ENCODE measurements at places on chromosomes 11 and 22.

DNA sequence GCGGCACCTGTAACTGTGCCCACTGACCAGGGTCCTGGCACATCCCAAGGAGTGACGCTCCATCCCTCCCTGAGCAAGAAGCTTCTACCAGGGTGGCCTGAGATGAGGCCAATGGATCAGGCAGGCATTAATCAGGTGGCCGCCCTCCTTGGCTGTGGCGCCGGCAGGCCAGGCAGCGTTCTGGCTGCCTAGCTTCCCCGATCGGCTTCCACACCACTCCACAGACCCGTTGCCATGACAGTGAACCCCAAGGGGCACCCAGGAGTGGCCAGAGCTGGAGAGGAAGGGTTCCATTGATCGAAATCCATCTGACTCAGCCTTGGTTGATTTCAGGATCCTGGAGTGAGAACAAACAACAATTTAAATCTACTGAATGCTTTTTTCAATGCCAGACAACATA is 20.5 kb downstream of the LRRC55 start:
- no peak for DNase-seq

DNA sequence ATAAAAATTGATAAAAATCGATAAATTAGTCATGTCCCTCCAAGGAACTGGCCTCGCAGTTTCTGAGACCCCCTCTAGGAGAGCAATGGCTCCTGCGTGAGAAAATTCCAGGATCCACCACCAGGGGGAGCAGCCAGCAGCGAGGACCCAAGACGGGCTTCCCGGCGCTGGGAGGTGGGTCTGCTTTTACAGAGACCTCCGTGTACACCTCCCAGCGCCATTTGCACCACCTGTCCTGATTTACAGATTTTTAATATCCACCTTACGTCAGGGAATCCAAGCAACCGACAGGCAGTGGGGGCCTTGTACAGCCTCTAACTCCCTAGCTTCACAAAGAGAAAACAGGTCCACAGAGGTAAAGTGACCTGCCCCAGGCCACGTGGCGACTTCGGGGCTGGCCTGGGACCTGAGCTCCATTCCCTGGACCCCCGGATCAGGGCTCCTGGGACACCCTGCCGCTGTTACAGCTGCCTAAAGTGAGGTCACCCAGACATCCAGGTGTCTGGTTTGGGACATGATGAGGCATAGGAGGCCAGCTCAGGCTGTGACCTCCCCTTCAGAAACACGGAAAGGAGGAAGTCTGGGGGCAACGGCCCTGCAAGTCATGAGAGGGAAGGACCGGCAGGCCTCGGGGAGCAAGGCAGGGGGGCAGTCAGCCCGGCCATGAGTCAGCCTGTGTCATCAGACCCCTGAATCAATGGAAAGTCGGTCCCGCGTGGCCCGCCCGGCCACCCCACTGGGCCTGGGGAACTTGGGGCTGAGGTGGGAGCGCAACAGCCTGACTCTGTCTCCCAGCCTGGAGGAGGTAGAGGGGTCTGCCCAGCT is 3.5 kb downstream of the OSM start:
- no peak for DNase-seq

- DNase-seq, result no peak
Measured at GRCh38 chr11:72776844-72777754, 16.7 kb downstream of the STARD10 start.

DNA sequence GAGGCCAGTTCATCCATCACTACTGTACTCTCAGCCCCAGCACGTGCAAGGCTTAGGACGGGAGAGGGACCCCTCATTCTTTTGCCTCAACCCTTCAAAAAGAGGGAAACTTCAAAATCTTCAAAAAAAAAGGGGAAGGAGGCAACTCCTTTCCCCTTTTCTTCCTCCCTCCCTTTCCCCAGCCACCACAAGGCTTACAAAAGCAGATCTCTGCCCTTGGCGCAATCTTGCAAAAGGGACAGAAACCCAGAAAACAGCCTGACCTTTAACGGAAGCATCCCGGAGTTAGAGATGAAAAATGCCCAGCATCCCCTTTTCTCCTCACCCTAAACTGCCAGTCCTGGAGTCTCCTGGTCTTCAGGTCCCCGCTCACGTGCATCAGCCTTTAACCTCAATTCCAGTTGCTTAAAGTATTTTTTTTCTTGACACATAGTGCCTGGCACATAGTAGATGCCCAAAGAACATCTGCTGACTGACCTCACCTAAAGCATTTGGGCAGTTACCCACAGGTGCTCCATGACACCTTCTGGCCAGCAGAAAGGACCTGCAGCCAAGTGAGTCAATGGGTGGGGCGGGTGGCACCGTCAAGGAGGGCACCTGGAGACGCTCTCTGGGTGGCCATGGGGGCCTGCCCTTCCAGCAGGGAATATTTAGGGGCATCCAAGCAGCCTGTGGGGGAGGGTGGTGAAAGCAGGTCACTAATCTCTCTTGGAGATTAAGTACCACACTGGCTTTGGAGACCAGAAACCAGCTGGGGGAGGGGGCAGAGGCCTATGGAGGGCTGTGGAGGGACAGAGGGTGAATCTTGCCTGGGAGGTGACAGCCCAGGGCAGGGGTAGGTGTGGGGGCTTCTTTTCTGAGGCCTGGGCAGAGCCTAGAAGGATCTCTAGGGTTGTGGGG is 16.3 kb downstream of the NECTIN1 start:
- DNase-seq, result no peak

DNA sequence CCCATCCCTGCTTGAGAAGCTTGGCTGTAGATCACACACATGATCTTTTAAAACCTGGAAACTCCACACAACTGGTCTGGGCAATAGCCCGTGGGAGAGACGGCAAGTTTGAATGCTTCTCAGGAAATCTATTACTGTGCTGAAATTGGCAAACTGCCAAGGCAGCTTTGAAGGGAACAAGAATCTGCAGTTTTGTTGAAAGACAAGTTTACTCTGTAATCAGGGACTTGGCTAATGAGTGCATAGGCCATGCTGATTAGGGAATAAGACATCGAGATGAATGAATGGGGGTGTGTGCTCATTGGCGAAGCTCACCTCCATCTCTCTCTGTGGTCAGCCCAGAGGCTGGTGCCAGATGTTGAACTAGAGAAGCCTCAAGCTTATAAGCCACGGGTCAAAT is 218.8 kb downstream of the HIPK3 start:
- peak; percentile 22 for DNase-seq

GRCh38 chr11:95095858-95096587 is 6.4 kb downstream of the ENDOD1 start:
- DNase-seq, result no peak

DNA sequence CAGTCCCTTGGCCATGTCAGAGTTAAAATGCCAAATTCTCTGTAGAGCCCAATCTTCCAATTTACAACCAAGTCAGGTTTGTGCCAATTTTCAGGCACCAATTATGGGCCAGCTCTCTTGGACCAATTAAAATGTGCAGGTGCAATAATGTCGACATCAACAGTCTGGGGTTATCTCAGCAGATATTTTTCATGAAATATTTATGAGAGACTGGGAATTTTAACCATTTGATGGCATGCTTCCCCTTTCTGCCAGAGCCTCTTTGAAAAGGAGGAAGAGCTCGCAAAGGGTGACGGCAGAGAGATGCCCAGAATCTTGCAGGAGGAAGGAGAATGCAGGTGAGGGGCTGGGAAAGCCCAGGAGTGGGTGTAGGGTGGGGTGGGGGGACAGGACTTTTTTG is 100.8 kb upstream of the SYT13 start:
- no peak for DNase-seq

GRCh38 chr22:17370766-17371432 is 1.6 kb downstream of the CECR2 start:
- DNase-seq, result no peak

DNA sequence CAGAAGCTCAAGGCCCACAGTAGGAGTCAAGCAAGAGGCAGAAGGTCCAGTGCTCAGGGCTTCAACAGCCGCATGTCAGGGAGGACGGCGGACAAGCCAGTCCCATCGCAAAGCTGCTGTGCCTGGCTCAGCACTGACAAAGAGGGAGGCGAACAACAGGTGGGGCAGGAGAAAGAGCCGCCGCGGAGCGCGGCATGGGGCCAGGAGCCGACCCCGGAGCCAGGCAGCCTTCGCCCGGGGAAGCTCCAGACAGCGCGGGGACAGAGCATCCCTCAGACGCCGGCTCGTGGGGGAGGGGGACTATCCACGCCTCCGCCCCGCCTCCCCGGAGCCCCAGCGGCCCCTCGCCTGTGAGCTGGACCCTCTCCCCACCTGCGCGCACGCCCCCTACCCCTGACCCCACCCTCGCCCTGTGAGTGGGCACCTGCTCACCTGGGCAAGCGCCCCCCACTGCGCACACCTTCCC is 369 bp downstream of the DHCR7 start:
- no peak for DNase-seq

- no peak for DNase-seq
Measured at GRCh38 chr11:61392981-61393595, 701 bp downstream of the TMEM216 start.

GRCh38 chr22:45563362-45564040 is 60.8 kb downstream of the FBLN1 start:
- no peak for DNase-seq

DNA sequence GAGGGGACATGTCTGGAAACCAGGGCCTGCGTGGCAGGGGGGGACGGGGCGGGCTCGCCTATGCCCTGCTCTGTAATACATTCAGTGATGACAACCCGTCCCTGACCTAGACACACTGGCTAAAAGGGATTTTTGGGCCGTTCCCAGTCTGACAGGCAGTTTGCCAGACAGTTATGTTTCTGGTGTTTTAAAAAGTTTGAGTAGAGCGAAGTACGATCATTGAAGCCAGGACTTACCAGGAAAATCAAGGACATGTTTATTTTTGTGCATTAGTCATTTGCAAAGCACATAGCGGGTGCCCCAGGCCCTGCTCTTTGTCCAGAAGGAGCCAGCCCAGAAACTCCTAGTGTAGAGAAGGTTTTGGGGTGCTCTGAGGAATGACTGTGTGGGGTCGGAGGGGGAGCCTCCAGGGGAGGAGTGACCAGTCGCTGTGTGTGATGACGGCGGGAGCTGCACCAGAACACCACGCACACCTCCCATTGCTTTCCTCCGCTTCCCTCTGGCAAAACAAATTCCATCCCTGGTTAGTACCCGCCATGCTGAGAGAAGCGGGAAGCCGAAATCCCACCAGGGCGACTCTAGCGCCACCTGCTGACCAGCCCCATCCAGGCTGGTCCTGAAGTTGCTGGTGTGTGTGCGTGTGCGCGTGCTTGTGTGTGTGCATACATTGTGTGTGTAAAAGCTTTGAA is 50.8 kb downstream of the FBLN1 start:
- no peak for DNase-seq

- DNase-seq, result no peak
Measured at GRCh38 chr11:25613865-25614264, 718.1 kb upstream of the ANO3 start.

DNA sequence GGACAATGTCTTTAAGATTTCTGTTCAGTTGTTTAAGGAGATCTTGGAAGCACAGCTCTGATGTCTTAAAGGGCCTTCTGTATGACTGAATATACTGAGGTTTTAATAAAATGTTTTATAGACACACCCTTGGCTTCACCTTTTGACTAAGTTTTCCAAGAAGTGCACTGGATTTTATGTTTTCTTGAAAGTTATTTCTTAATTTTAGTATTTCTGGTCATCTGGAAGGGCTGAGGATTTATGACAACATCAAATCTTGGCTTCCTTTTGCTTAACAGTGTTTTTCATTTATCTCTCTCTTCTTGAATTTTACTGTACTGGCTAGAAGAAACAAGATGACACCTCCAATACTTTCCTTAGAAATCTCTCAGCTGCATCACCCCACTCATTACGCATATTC is 2423.4 kb downstream of the LRRC4C start:
- no peak for DNase-seq

- DNase-seq, result no peak
Measured at GRCh38 chr11:103863497-103863896, 172.9 kb upstream of the DDI1 start.

- no peak for DNase-seq
Measured at GRCh38 chr11:109552376-109552775, 130.4 kb downstream of the C11orf87 start.

DNA sequence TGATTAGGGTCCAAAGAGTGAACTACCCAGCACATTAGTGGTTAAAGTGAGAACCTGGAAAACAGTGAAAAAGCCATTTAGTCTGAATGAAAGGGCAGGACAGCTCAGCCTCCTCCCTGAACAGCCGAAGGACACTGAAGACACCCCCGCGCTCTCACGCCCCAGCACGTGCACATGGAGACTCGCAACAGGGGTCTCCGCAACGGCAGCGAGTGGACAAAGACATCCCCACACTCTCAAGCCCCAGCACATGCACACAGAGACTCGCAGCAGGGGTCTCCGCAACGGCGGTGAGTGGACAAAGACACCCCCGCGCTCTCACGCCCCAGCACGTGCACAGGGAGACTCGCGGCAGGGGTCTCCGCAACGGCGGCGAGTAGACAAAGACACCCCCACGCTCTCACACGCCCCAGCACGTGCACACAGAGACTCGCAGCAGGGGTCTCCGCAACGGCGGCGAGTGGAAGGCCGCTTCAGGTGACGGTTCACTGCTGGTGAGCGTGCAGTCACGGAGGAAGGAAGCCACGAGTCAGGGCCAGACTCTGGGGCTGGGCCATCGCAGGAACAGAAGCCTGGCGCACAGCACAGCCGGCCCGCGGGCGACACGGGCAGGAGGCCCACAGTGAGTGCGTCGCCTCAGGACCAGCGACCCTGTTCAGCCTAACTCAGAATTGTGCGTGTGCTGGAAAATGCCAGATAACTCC is 43.6 kb downstream of the BRD1 start:
- DNase-seq, result no peak

GRCh38 chr11:68050371-68050841 is 11.6 kb downstream of the TCIRG1 start:
- DNase-seq, result no peak

GRCh38 chr11:3903207-3903896 is 47.9 kb downstream of the STIM1 start:
- DNase-seq, result no peak

GRCh38 chr11:74123008-74123448 is 47.8 kb downstream of the C2CD3 start:
- no peak for DNase-seq

- DNase-seq, result no peak
Measured at GRCh38 chr11:38278457-38279141, 1680.6 kb upstream of the RAG2 start.

GRCh38 chr22:26546282-26546681 is 34.0 kb upstream of the TFIP11 start:
- no peak for DNase-seq

GRCh38 chr11:9347100-9347499 is 32.7 kb upstream of the TMEM41B start:
- DNase-seq, result no peak

DNA sequence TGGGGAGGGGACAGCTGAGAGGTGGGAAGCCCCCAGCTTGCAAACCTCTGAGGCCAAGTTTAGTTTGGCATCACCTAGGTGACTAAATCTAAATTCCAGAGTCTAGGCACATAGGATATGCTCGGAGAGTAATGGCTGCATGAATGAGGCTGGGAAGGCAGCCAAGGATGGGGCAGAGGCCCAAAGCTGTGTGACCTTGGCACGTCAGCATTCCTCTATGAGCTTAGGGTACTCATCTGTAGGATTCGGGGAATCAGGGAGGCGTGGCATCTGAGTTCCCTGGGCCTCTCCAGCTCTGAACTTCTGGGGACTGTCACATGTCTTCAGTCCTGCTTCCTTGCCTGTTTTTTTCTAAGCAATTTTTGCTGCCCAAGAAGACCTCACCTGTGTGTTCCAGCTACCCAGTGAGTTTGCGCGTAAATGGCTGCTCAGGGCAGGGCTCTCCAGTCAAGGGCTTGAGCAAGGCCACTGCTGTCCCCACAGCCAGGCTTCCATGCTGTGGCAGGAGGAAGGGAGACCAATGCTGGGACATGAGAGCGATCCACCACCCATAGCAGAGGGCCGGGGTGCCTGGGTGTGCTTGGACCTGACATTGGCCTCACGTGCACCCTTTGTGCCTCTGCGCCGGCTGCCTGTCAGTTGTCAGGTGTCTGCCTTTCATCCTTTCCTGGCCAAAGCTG is 13.9 kb downstream of the DAGLA start:
- DNase-seq, result no peak

All from NCI-H2081 treated with DMSO at 0.1 percent for 48 hours (cell line).